ENCODE measurements at places on chromosomes 2 and 18. TPM values are rescaled to one million over a fixed set of nuclear protein-coding genes. Genes with fewer than 3 reads are reported as not detected.

The SPEG gene
- 1.7 TPM for total RNA-seq

The GALNT14 gene
- 10.4 TPM for total RNA-seq

The SMCHD1 gene
- total RNA-seq: 24.8 TPM

The CCDC138 gene
- total RNA-seq: 2.9 TPM

The PREB gene
- 53.2 TPM for total RNA-seq

The ST6GAL2 gene
- total RNA-seq: 39.5 TPM

The SERPINB3 gene
- total RNA-seq: not detected
